Hematopoietic multipotent progenitor cell treated with erythropoietin and hydrocortisone succinate and interleukin-3 and kit ligand, for 8 days (in vitro differentiated cells): ENCODE measurements at places on chromosomes 7 and 10.

- DNase-seq, result no peak
Measured at GRCh38 chr7:150524018-150524417, 9.3 kb downstream of the GIMAP7 start.

- no peak for DNase-seq
Measured at GRCh38 chr7:29127527-29127926, 18.8 kb downstream of the CPVL start.

- no peak for DNase-seq
Measured at GRCh38 chr7:70700055-70700940, 431.6 kb upstream of the GALNT17 start.

DNA sequence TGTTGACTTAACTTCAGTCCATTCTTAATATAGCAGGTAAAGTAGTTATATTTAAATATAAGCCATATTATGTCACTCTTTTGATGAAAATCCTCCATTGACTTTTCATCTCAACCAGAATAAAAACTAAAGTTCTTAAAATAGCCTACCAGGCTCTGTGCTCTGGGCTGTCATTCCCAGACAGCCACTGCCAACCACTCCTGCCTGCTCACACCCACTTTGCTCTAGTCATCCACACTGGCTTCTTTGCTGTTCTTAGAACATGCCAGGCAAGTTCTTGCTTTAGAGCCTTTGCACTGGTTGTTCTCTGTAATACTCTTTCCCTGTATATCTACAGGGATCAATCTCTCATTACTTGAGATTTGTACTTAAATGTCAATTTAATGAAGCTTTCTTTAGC lies 80.6 kb downstream of the ZEB1 start:
- no peak for DNase-seq

GRCh38 chr7:17380736-17381662 lies 82.5 kb downstream of the AHR start:
- DNase-seq, result no peak

- DNase-seq, result no peak
Measured at GRCh38 chr7:47512481-47513176, 69.3 kb downstream of the TNS3 start.

DNA sequence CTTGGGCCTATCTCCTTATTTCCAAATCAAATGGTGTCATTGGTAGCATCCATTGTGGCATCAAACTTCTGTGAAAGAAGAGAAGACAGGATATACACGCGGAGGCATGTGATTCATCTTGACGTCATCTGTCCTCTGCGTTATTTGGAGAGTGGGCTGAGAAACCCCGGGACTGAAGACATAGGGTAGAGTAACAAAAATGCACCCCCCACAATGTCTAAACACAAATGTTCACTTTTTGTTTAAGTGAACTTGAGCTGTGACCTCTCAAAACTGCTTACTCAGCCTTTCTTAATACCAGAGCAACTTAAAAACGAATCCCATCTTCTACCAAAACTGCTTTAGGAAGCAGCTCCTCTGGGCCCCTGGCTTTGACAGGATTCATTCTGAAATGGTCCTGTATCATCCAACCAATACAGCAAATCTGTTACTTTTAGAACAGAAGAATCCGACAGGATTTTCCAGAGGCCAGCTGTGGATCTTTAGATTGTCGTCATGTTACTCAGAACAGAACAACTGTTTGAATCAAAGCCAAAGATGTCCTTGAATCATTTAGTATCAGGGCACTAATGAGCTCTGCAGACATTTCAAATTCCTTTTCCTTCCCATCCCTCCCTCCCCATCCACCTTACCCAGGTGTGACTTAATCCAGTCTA lies 438.1 kb downstream of the SUGCT start:
- no peak for DNase-seq

- DNase-seq, result no peak
Measured at GRCh38 chr10:109882251-109883057, 40.9 kb downstream of the XPNPEP1 start.

DNA sequence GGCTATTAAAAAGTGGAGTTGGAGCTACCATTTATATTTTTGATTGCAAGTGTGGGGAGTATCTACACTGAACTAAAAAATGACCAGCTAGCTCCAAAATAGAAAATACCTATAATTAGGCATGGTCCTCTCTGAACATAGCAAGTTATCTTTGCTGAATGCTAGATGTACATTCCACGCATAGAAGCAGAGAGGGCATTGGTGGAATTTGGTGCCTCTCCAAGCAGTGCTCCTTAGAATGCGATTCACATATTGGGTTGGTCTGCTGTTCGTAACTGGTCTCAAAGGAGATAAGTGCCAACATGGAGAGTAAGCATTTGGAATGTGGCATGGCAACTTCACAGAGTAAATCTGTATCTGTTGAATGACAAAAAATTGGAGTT lies 196.2 kb downstream of the PTN start:
- no peak for DNase-seq

GRCh38 chr7:76165106-76165972 lies 36.4 kb upstream of the SRRM3 start:
- no peak for DNase-seq

GRCh38 chr10:119319161-119319919 lies 112.0 kb downstream of the GRK5 start:
- DNase-seq, result no peak

DNA sequence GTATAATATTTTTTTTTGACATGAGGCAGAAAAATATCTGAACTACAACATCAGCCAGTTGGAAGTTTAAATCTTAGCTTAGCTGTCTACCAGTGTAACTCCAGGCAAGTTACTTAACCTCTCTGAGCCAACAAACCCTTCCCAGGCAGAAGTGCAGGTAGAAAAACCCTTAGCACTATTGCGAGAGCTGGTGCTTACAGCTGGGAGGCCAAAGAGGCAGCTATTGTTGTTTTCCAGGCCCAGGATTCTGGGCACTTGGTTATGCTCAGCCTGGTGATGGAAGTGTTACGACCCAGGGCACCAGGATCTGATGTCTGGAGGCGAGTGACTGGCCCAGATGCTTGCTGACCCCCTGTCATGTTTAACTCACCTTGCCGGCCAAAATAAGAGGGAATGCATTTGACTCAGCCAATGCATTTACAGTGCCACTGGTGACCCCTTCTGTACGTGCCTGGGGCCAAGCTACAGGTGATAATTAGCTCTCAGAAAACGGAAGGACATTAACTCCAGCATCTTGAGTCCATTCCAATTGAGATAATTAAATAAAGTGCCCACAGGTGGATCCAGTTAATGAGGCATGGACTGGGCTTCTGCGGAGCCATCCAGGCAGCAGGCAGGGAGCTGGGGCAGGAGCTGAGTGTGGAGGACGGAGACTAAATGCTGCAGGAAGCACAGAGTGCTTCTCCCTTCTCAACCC lies 126.5 kb upstream of the HABP2 start:
- DNase-seq, result no peak

GRCh38 chr10:112168733-112169132 lies 14.8 kb downstream of the GPAM start:
- DNase-seq, result no peak

DNA sequence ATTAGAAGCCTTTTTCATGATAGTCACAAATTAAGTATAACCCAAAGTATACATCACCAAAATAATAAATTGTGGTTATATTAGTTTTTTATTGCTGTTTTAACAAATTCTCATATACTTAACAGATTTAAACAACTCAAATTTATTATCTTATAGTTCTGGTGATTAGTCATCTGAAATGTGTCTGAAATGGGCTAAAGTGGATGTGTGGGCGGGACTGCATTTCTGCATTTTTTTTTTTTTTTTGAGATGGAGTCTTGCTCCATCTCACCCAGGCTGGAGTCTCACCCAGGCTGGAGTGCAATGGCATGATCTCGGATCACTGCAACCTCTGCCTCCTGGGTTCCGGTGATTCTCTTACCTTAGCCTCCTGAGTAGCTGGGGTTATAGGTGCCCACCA lies 891.5 kb upstream of the CELF2 start:
- DNase-seq, result no peak

DNA sequence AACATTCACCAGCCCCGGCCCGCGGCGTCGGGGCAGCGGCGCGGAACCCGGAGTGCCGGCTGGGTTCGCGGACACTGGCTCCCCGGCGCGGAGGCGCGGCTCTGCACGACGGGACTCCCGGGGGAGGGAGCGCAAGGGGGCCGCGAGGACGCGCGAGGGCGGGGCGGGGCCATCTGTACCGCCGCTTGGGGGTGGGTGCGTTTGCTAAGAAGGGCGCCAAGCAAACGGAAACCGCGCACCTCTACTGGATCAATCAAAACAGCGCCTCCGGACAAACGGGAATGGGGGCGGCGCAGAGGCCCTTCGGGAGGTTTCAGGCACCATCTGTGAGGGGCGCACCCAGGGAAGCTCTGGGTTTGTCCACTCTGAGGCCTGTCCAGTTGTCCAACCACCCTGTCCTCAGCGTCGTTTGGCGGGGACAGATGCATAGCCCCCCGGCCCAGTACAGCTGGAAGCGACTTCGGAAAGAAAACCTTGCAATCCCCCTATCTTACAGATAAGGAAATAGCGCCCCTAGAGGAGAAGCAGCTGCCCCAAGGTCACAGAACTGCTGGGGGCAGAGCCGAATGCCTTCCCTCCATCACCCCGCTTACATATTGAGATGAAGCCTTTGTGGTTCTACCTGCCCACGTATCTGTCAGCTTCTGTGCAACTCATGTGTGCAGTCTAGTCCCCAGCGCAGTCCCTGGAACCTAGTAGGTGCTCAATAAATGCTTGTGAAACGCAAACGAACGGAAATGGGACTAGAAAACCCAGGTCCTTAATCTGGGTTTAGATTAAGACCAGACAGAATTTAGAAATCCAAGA lies 10.7 kb upstream of the SLIT1 start:
- DNase-seq, result peak; percentile 76

GRCh38 chr7:46003161-46003560 lies 82.1 kb upstream of the IGFBP3 start:
- DNase-seq, result no peak
